Coronary artery (tissue), 2 donors: ENCODE measurements at places on chromosomes 3 and 15.
A peak's percentile ranks its signal among the peaks of the same experiment; 100 is the strongest.

DNA sequence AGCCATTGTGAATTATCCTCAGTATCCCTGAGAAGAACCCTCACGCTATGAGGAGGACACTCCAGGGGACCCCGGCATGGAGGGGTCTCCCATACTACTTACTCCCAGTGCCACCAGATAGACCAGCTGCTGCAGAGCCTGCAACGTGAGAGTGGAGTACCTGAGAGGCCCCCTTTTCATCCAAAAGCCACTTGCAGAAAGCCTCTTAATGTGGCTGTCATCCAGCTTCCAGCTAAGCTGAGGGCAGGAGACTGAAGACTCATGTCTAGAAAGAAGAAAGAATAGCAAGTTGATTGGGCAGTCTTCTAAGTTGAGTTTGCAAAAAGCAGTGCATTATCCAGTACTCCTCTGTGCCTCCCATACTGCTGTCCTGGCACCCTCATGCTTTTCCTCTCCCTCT is 27.3 kb upstream of the MNS1 start:
- DNase-seq: no peak

GRCh38 chr3:81886081-81886480 is 124.6 kb upstream of the GBE1 start:
- no peak for DNase-seq

DNA sequence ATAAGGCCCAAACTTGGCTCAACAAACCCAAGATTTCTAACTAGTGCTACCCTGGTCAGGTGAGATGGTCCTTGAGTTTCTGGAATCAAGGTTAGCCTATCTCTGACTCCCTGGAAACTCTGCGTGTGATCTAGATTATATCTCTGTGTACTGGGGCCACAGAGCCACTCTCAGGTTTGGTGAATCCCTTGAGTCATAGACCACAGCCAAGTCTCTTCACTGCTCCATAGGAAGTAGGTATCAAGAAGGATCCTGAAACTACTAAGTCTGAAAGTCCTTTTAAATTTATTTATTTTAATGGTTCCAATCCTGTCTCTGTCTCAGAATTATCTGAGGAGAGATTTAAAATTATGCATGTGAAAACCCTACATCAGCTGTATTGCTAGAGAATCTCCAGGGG is 99.1 kb downstream of the TUSC7 start:
- DNase-seq: no peak

DNA sequence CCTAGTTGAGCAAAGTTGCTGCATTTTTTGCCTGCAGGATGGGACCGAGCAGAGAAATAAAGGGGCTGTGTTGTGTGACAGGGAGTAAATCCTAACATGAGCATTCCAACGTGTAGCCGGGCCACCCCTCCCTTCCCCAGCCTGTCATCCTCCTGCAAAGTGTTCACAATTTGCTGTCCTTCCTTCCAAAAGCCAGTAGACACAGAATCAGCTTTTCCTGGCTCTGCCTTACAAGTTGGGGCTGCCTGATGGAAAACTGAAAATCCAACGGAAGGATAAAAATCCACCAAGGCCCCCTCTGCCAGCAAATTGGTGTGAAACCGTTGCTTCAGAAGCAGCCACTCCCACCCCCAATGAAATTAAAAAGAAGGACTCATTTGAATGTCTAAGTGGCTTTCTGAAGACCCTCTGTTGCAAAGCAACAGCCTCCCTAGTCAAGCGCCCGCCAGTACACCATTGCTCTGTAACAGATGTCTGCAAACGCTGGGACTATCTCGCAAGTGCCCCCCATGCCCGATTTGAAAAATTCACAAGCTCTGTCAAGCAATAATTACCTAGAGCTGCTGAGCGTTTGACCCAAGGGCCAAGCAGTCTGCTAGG is 665 bp downstream of the FRMD4B start:
- no peak for DNase-seq

GRCh38 chr3:112127522-112128494 is 5.2 kb downstream of the GCSAM start:
- no peak for DNase-seq

- no peak for DNase-seq
Measured at GRCh38 chr3:182523836-182524235, 269.5 kb upstream of the ATP11B start.

- DNase-seq: no peak
Measured at GRCh38 chr3:175149675-175150074, 290.5 kb downstream of the NAALADL2 start.

DNA sequence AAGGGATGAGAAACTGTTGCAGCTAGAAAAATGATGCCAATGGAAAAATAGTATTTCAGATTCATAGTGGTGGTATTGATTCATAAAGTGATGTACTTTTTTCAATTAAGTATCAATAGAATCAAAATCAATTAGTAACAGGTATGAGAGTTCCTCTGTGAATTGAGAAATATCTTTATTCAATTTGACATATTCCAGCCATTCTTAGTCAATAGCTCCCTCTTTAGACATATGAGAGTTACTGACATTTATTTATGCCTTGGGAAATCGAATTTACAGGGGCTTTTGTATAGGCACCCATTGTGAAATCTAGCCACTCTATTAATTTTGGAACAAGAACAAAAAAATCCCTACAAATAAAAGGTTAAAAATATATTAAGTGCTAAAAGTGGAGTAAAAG is 386.9 kb upstream of the CNTN3 start:
- no peak for DNase-seq

- DNase-seq: no peak
Measured at GRCh38 chr3:73933585-73933984, 308.8 kb upstream of the PDZRN3 start.

DNA sequence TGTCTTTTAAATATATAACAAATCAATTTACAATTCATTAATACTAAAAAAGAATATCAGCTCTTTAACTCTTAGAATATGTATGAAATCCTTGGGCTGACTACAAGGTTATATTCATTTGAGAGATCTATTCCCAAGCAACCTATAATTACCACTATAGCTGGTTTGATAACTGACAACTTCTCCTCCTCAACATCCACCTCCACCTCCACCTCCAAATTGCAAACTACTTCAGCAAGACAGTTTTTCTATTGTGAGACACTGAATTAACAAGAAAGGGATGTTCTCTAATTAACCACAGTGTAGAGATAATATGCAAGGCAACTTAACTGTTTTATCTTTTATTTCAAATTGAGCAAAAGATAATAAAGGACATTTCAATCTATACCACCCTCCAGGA is 284.8 kb upstream of the ARL6 start:
- DNase-seq: no peak

DNA sequence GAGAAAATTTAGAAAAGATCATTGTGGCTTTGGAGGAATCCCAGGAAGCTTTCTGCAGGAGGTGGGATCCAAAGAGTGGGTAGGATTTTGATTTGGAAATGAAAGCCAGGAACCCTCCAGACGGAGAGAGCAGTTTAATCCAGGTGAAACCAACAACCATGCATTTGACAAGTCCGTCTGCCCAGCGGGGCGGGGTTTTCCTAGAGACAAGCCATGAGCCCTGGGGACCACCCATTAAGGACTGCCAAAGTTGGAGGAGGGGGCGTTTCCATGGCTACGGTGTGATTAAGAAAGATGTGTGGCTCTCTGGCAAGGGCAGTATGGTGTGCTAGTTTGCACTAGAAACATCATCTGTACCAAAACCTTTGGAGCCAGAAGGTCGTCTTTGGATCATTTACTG is 53.4 kb downstream of the SRGAP3 start:
- DNase-seq: no peak

- no peak for DNase-seq
Measured at GRCh38 chr15:94395640-94396039, 164.3 kb downstream of the MCTP2 start.

DNA sequence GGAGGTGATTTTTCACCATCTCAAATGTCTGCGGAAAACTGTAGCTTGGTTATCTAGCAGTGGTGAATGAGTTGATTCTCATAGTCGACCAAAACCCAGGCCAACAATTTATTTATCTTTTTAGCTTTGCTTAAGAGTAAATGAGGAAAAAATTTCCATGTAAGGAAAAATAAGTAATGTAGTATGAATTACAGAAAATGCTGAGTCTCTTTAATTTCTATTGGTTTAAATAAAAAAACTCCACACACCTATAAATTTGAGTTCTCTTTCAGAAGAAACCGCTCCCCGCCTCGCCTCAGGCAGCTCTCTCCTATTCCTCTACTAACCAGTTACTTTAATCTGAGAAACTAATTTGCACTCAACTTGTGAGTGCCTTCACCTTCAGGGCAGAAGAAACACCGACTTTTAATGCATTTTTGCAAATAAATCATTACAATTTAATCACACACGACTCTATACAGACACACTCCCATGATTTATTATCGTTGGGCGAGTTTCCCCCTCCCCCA is 540 bp upstream of the RSRC1 start:
- no peak for DNase-seq

- DNase-seq: no peak
Measured at GRCh38 chr15:74302821-74303359, 64.6 kb downstream of the CYP11A1 start.

- DNase-seq: no peak
Measured at GRCh38 chr3:126212620-126213378, 32.4 kb upstream of the ALDH1L1 start.

DNA sequence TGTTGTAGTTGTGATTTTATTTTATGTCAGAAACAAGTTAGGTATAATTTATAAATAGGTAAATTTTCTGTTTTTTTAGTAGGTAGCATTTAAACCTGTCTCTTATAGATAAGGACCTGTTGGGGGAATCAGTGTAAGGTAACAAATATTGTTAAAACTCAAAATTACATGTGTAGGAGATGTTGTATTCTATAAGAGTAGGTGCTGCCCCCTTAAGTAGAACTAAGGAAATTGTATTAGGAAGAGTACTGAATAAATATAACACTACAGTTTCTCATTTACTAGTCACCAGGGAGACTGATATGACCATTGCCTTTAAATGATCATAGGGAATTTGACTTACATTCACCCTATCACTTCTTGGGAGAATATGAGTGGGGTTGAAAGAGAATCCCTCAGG is 31.2 kb downstream of the SLC25A36 start:
- DNase-seq: no peak

DNA sequence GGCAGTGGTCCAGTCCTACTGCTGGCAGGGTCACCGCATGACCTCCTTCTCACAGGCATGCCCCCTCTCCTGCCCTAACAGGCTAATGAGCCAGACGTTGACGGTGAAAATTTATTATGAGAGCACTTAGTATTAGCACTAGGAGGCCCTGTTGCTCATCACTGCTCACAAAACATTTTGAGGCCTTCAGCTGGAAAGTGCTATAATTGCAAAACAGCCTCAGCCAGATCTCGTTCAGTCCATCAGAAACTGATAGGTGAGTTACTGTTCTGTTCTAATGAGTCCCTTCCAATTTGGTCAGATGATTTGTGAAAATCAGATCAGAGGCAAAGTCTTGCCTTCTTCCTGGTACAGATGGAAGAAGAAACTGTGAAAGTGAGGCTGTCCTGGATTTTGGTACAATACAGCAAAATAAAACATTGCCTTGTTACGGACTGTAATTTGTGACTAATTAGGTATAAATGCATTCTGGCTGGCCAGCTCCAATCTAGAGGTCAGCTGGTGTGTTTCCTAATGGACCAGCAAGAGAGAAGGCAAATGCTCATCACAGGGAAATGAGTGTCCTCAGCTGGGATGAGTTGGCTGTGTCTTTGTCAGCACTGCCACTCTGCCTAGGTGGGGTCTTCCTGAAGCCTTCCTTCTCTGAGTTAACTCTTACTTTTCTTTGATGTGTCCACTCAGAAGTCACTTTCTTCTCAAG is 316.8 kb downstream of the CHST2 start:
- DNase-seq: no peak

DNA sequence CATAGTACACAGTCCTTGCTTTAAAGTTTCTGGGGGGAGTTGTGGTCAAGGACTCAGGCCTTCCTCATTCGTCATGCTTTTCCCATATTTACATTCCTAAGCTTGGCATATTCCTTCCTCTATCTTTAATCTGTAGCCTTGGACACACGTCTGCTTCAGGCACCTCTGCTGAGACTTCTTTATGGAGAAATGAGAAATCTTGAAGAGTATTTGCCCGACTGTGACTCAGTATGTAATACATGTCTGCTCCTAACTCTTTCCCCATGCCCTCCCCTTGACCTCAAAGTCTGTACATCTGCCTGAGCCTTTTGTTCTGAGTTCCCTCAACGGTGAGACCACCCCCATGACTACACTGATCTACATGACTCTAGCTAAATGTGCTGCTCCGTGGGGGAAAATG is 246.1 kb downstream of the SI start:
- DNase-seq: no peak

GRCh38 chr3:79148786-79149185 is 619.0 kb downstream of the ROBO1 start:
- no peak for DNase-seq

DNA sequence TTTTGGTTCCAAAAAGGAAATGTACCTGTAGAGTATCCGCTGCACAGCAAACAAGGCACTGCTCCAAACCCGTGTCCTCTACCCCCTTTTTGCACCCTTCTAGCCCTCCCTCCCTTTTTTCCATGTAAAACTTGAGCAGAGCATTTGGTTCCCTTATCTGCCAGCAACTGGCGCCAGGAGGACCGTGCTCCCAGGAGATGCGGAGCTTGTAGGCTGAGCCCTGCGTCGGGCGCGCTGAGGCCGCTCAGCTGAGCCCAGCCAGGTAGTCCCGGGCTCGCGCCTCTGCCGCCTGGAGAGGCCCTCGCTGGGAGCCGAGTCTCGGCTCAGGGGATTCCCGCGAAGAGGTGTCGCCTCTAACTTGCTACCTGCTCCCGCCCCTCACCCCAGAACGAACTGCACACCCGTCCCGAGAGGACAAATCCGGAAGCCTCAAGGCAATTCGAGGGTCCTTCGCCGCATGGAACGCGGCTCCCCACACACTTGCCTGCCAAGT is 575 bp downstream of the TRPM7 start:
- DNase-seq: peak; percentile 81

DNA sequence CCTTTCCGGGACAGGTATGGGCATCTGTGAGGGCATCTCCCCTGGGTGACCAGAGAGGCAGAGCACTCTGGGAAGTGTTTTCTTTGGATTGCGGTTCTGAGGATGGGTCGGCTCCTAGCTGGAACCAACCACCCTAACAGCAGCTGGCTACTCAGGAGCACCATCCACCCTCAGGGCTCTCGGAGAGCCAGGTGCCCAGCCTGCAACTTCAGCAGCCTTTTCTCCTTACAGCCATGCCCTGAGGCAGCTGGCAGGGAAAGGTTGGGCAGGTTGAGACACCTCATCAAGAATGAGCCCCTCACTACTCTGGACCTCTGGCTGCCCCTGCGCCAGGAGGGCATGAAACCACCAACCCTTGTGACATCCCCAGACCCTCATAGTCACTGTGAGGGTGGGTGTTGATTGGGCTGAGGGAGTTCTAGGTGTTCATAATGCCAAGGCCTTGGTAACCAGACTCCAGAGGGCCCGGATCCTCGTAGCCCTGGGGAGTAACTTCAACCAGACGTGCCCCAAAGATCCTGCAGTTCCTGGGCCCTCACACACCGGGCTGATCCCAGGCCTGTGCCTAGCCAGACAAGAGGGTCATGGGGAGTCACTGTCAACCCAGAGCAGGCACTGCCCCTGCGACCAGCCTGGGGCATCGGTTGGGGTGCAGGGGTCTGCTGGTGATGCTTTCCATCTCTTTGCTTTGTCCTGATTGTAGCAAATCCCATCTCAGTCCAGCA is 114.4 kb upstream of the ABHD17C start:
- DNase-seq: no peak

GRCh38 chr3:24810881-24811280 is 316.2 kb upstream of the THRB start:
- DNase-seq: no peak

GRCh38 chr15:73660455-73660854 is 23.7 kb upstream of the CD276 start:
- no peak for DNase-seq
